Neural progenitor cell (in vitro differentiated cells): ENCODE measurements at places on chromosomes 7 and 10.

DNA sequence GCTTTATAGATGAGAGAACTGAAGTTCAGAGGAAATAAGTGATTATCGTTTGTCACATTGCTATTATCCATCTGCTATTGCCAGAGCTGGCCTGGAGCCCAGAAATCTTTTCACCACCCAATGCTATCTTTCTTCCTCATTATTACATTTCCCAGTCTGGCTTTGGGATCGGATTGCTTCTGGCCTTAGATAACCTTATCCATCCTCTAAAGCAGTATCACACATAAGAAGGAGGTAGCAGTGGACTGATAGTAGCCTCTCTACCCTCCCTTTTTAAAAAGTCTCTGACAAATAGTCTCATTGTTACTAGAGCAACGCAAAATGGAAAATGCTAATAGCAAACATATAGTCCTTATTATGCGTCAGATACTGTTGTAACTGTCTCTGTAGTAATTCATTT, 1.3 kb upstream of the CLDN12 start:
- no peak for DNase-seq

GRCh38 chr10:100872034-100872791, 40.5 kb upstream of the SLF2 start:
- DNase-seq = peak; percentile 85

- no peak for DNase-seq
Measured at GRCh38 chr10:79112881-79113431, 44.2 kb downstream of the ZMIZ1 start.

GRCh38 chr10:10233229-10233628, 784.4 kb upstream of the CELF2 start:
- DNase-seq = no peak

GRCh38 chr10:103416436-103417147, 20.2 kb downstream of the PDCD11 start:
- DNase-seq = peak; percentile 59

GRCh38 chr7:18498341-18498740, 2.8 kb downstream of the HDAC9 start:
- DNase-seq = no peak
